RPMI7951 (cell line): ENCODE measurements at places on chromosomes 3 and 15.

DNA sequence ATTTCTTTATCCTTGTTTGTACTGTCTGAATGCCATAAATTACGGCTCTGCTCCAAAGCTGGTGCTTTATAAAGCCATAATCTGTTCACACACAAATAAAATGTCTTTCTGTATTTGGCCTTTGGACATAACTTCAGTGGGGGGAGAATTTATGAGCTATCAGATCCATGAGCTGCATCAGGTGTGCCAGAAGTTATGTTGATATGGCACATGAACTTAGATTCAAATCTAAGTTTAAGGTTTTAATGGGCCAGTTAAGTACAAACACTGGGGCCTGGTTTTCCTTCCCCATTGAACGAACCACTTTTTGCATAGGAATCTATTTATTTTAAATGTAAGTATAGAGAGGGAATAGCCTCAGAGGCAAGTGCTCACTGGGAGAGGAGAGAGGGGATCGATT lies 239.9 kb downstream of the NFKBIZ start:
- DNase-seq, result no peak

DNA sequence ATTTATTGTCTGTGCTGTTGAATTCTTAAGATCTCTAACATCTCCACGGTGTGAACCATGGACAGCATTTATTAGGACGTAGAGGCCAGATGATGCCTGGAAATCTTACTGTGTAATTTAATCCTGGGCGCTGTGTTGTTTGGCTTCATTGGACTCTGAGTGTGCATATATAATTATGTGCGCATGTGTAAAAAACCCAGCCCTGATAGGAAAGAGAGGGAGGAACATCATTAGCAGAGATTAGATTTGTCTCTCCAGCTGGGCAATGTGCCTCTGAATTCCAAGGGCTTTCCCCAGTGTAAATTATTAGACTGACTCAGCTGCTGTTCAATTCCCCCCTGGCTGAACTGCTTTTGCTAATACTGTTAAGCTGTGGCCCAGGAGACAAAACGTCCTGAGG lies 39.6 kb downstream of the MAP3K13 start:
- no peak for DNase-seq

DNA sequence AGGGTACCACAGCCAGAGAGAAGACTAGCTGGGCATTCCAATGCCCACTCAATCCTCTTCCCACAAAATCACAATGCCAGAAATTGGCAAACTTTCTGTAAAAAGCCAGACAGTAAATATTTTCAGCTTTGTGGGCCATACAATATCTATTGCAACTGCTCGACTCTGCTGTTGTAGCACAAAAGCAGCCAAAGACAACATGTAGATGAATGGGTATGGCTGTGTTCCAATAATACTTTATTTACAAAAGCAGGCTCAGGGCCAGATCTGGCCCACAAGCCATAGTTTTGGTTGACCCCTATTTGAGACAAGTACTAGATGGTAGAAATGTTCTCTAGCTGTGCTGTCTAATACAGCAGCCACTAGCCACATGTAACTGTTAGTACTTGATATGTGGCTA lies 330.9 kb downstream of the ERC2 start:
- DNase-seq, result peak; percentile 70

- DNase-seq, result peak; percentile 4
These were observed 27.6 kb downstream of the OPA1 start for GRCh38 chr3:193620650-193621049.

DNA sequence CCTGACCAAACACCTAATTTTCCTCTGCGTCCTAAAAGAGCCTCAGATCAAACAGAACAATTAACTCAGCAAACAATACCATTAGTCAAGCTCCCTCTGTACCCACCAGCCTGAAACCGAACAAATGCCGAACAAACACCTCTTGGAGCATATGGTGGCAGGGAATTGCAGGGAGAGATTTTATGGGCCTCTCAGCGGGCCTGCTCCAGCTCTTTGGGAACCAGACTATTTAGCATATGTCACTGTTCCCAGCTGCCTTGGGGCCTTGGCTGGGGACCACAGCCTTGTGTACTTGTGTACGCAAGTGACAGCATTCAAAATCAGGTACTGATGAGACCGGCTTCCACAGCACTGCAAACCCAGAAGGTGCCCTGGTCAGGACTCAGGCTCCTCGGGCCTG lies 388.8 kb upstream of the PPP2R3A start:
- no peak for DNase-seq

DNA sequence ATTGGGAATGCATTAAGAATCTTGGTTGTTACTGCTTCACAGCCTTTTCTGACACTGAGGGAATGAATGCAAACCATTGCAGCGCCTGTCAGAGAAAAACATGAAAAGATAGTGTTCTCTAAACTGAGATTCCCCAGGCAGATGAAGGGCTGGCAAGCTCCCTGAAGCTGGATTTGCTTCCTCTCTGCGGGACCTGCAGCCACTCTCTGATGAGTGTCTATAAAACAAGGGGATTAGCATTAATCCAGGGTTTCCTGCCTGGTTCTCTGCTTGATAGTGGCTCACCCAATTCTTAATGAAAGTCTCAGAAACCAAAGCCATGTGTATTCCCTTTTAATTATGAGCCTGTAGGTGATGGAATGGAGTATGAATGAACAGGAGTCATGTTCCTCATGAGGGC lies 344.3 kb upstream of the UMPS start:
- DNase-seq, result no peak

GRCh38 chr3:139281096-139281495 lies 62.7 kb upstream of the MRPS22 start:
- DNase-seq, result peak; percentile 93

DNA sequence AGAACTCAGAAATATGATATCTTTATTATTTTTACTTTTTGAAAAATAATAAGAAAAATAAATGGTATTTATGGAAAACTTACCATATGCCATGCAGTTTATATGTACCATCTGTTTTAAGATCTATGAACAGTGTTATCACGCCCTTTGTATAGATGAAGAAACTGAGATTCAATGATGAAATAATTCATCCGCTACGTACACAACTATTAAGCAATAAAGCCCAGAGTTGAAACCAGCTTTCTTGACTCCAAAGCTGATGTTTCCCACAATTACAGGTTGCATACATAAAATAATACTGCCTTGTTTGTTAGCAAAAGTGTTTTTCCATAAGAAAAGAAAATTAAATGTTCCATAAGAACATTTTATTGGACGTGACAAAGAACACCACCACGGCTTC lies 67.2 kb upstream of the BCL6 start:
- DNase-seq, result no peak

GRCh38 chr3:3605226-3605625 lies 194.0 kb upstream of the LRRN1 start:
- DNase-seq, result no peak

DNA sequence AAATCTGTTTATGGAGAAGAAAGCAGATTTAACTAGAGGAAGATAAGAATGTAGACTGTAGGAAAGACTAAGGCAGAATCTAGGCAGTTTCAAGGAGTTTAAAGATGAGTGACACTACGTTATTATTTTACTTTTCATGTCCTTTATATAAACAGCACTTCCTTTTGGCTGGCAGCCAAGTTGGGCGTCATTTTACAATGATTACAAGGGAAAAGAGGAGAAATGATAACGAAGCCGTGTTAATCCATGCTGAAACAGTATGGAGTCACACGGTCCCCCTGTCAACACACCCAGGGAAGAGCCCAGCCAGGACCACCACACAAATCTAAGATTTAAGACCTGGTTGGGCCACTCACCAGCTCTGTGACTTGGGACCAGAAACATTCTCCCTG lies 83.7 kb upstream of the NEO1 start:
- peak; percentile 24 for DNase-seq

DNA sequence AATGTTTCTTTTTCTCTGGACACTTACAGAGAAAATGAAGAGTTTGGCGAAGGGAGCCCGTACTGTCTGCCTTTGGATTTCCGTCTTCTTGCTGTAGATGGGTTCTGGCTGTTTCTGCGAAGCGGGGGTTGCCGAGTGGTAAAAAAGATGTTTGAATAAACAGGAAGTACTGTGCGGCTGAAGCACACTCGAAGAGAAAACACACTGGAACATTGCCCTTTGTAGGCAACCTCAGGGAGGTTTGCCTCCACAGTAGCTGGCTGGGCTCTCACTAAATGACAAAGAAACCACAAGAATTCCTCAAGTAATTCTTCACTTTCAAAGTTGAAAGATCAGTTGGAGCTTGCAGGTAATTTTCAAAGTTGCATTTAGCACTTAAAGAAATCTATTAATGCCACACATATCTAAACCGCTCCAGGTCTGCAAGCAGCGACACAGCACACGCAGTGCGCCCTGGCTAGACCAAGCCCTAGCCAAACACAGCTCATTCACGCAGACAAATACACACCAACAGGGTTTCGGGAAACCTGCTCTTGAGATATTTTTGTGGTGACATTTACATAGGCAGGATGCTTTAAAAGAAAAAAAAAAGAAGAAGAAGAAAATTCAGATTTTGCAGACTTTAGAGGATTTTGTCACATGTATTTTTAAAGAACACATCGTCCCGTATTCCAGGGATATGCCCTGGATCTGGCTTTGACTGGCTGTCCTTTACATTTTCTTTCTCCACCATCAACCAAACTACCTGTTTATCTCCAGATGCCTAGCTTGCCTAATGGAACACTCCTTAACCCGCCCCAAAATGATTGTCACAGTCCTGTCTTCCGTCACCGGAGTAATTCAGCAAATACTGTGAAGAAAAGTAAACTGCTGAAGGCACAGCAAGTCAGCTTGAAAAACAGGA lies 452.8 kb downstream of the FOXP1 start:
- peak; percentile 85 for DNase-seq

DNA sequence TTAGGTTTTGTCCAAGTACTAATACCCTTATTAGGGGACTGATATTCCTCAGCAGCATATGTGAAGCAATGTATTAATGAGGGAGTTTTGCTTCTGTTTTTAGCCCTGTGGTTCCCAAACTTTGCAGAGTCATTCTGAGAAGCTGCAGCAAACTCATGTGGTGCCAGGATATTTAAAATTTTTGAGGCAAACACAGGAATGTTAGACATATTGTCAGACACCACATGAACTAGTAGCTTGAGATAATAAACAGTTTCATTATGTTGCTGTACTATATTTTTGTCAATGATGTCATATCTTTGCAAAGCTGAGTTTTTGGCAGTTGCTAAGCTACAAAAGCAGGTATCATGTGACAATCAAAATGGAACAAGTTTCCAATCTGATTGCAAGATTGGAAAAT lies 36.6 kb downstream of the ATP6V1A start:
- DNase-seq, result peak; percentile 86

DNA sequence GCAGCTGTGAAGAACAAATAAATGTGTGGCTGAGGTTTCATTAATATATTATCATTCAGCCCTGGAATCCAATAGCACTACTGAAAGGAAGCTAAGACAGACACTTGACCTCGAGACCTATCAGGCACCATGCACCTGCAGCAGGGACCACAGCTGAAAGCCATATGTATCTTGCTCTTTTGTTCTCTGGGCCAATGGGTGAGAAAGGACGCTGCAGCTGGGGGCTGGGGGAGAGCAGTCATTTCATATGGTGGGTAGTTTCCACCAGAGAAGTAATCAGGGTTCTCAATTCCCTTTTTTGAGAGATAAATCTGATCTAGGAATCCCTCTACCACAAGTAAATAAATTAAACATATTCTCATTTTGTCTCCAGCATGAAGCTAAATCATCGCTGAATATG lies 225.6 kb upstream of the STRIT1 start:
- no peak for DNase-seq

DNA sequence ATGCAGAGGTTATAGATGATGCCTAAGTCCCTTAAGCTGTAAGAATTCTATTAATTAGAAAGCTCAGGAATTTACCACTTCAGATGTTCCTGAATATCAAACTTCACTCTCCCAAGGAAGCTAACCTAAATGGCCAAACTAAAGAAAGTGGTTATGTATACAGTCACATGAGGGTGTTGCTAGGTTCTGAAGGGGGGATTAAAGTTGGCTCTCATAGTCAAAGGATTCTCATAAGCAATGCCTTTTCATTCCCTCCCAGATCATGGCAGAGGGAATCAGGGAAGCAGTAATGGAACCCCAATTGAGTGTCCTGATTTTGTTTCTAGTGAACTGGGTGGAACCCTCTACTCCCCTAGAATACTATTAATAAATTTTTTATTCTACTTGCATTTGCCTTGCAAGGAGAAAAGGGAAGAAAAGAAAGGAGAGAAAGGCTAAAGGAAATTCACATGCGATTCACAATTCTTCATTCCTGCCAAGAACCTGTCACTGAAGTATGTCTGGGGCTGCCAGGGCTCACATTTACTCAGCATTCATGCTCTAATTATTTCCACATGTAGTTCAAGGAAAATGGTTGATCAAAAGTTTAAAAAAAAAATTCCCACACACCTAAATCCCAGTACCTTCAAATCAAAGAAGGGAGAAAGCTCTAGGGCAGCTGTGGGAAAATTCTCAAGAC lies 25.1 kb downstream of the FSTL1 start:
- peak; percentile 90 for DNase-seq

DNA sequence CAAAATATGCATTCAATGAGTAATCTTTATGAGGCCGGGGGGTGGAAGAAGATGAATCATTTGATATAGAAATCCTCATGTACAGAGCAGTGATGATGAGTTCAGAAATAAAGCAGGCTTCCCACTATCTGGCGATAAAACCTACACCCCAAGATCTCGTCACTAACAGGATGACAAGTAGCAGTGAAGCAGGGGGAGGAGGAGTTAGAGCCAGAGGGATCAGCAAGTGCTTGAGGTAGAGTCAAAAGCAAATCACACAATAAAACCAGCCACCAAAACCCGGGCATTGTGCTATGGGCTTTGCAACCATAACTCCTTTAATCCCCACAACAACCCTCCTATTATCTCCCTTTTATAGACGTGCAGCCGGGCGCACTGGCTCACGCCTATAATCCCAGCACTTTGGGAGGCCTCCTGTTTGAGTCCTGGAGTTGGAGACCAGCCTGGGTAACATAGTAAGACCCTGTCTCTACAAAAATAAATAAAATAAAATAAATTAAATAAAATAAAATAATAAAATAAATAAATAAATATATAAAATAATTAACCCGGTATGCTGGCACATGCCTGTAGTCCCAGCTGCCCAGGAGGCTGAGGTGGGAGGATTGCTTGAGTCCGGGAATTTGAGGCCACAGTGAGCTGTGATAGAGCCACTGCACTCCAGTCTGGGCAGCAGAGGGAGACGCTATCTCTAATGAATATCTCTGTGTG lies 53.0 kb downstream of the STARD5 start:
- no peak for DNase-seq

- DNase-seq, result no peak
These were observed 172.6 kb downstream of the SATB1 start for GRCh38 chr3:18252578-18252977.
